ENCODE measurements at places on chromosomes 6 and 20.

DNA sequence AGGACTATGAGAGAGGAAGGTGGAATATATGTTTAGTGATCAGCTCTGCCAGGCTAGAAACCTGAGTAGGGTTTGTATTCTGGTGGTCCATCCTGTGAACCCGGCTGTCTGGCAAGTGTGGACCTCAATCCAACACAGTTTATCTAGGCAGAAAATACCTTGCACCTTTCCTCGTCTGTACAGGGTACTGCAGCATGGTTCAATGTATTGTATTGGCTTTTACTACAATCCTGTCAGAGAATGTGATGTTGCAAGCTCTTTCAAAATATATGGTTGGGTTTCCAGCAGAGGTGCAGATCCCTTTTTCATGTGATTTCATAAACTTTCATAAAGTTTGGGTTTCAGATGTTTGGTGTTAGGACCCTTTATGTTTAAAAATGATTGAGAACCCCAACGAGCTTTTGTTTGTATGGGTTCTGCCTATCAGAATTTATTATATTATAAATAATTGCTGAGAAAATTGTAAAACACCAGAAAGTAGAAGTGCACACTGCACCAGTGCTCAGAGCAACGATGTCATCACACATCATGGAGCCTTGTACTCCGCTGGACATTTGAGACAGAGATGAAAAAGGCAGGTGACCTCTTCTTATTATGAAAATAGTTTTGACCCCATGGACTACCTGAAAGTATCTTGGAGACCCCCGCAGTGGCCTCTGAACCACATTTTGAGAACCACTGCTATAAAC lies 106.6 kb downstream of the RTN4IP1 start:
- H3K27me3 ChIP-seq: no peaks in the 10 kb centered on the region
- no peaks in the 10 kb centered on the region for H3K4me1 ChIP-seq
- no peaks in the 10 kb centered on the region for H3K36me3 ChIP-seq
- H3K4me3 ChIP-seq: no peak overlapping the region

- H3K4me3 ChIP-seq: no peak overlapping the region
- H3K27ac ChIP-seq: no peak overlapping the region
- no peak for DNase-seq
- no peaks in the 10 kb centered on the region for H3K27me3 ChIP-seq
- no peaks in the 10 kb centered on the region for H3K4me1 ChIP-seq
Measured at GRCh38 chr6:87925373-87926060, 122.1 kb upstream of the SPACA1 start.

- H3K27me3 ChIP-seq: no peaks in the 10 kb centered on the region
- no peaks in the 10 kb centered on the region for H3K4me1 ChIP-seq
- no peak overlapping the region for H3K27ac ChIP-seq
- no peaks in the 10 kb centered on the region for H3K36me3 ChIP-seq
- H3K4me3 ChIP-seq: no peak overlapping the region
Measured at GRCh38 chr20:61997891-61998290, 67.8 kb downstream of the TAF4 start.

DNA sequence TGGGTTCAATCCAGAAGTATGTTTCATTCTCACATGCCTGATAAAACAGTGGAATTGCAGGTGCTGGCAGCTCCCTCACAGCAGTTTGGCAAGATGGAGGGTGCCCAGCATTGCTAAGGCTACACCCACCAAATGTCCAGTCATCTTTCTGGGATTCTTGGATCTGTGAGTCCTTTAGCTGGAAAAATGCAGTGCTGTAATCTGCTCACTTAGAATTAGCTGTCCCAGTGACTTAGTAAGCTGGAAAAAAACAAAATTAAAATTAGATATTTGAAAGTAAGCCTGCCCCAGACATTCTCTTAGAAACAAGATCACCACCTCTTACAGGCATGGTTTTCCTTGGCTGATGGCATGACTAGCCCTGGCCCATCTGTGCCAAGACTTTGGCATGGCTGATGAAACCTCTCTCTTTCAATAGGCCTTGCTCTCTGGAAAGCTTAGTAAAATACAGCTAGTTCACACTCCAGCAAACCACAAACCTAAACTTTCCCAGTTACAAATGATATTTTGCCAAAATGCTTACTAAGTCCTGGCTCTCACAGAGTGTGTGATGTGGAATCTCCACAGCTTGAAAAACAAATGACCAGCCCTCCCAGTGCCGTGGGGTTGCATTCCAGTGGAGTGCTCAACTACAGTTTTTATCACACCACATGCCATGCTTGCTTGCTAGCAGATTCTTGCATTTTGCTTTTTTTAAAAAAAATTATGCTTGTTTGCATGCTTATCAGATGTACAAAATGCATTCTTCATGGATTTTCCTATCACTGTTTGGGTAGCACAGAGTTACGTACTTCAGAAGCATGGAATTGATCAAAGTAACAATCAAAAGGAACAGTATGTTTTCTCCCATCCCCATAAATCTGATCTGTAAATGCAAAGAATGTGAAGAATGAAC lies 261.5 kb downstream of the EYA4 start:
- no peak for DNase-seq
- H3K4me1 ChIP-seq: no peaks in the 10 kb centered on the region
- H3K4me3 ChIP-seq: no peak overlapping the region
- H3K27ac ChIP-seq: peak overlapping the region; percentile 40
- no peaks in the 10 kb centered on the region for H3K36me3 ChIP-seq

- no peak for DNase-seq
- no peaks in the 10 kb centered on the region for H3K27me3 ChIP-seq
- no peaks in the 10 kb centered on the region for H3K4me1 ChIP-seq
- no peak overlapping the region for H3K4me3 ChIP-seq
- H3K27ac ChIP-seq: no peak overlapping the region
- no peaks in the 10 kb centered on the region for H3K36me3 ChIP-seq
Measured at GRCh38 chr6:19795211-19795610, 42.0 kb upstream of the ID4 start.

Measured in uterus (tissue), 4 donors.